ENCODE measurements at places on chromosomes 2 and 18.

DNA sequence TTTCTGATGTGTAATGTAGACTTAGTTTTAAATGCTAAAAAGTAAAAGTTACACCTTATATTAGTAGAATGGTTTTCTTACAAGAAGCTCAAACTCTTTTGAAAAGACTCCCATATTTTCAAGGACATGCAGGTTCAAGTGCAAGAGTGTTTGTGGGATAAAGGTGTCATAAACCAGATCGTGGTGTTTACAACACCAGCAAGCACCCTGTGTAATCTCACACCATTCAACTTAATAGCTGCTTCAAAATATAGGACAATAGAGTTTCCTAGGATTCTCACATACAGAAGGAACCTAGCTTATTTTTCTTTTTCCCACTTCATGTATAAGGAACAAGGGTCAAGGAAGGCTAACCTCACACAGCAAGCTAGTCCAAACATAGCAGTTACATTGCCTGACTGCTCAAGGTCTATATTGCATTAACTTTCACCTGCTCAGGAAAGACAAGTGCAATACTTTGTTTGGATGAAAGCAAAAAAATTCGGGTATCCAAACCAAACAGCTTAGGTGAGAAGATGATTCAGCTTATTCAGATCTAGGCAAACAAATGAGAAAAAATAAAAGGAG is 172.3 kb downstream of the IKZF2 start:
- no peak for DNase-seq

- DNase-seq: no peak
Observed at GRCh38 chr2:126856403-126856802, 42.3 kb upstream of the TEX51 start.

DNA sequence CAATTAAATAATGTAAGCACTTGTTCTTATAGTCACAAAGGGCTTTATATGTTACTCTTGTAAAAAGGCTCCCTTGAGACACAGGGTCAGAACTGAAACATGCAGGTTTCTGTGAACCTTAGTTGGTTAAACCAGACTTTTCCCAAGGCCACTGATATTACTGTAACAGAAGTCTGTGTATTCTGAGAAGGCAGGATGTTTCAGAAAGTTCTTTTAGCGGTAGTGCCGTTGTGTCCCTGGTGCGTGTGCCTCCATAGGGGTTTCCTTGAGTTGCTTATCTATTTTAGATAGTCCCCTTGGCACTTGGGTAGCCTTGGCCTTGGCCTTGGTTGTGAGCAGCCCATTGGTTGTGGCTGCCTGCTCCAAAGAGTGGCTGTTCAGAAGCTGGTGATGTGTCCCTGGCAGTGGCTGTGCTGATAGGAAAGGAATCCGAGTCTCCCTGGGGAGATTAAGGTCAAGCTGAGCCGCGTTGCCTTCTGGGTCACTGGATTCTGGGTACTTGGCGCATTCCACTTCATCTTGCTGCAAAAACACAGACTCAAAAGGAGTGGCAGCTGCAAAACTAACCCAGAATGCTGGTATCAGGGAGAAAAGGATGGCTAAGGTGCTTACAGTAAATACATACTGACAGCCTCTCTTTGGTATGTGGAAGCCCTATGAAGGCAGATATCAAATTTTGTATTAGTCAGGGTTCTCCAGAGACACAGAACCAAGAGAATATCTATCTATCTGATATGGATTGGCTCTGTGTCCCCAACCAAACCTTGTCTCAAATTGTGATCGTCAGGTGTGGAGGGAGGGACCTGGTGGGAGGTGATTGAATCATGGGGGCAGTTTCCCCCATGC is 69.7 kb downstream of the FHOD3 start:
- no peak for DNase-seq

- peak; percentile 97 for DNase-seq
Observed at GRCh38 chr2:37653805-37654378, 17.6 kb downstream of the CDC42EP3 start.

DNA sequence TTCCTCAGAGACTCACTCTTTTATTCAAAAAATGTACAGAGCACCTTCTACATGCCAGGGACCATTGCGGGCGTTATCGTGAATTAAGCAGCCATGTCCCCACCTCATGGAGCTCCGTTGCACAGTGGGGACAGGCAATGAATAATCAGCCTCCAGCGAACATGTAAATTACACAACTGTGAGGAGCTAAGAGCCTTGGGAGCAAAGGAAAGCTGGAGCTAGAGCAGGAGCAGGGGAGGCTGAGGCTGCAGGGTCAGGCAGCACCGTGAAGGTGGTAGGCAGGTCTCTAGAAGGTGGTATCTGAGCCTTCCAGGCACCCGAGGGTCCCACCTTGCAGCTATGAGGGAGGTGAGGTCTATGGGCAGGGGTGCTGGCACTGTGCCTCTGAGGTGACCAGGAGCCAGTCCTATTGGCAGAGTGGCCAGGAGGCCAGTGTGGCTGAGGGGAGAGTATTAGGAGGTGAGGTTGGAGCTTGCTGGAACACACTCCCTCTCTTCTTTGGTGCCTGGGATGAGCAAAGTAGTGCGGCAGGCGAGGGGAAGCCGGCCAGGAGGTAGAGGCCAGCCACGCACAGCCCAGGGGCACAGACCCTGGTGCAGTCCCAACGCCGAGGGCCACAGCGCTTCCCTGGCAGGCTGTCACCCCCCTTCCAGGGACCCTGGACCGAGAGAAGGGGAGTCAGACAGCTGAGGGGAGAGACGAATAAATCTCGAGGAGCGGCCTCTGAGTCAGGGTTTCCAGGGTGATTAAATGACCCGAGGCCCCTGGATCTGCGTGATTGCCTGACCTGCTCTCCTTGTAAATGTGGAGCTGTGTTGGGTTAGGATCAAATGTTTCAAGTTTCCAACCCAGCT is 167.3 kb downstream of the SEPTIN10 start:
- no peak for DNase-seq

- DNase-seq: no peak
Observed at GRCh38 chr2:201883606-201884369, 77.5 kb downstream of the CDK15 start.

Measured in CD14-positive monocyte (primary cell).